Ascending aorta (tissue), 2 donors: ENCODE measurements at places on chromosomes 7 and 10.

DNA sequence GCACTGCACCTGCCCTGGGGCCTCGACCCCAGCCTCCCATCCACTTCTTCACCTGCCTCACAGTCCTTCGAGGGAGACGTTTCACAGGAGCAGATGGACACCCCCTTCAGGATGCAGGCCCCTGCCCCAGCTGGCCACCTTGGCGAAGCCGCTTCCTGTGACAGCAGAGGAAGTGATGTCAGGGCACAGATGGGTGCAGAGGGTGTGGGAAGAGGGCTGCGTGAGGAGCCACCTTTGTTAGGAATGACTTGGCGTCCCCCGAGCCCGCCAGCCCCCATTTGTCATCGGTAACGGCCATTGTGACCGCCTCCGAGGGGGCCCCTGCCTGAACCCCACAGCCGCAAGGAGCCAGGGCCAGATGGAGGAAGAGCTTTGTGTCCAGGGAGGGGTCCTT lies 47.4 kb upstream of the SLC29A3 start:
- no peak for DNase-seq

DNA sequence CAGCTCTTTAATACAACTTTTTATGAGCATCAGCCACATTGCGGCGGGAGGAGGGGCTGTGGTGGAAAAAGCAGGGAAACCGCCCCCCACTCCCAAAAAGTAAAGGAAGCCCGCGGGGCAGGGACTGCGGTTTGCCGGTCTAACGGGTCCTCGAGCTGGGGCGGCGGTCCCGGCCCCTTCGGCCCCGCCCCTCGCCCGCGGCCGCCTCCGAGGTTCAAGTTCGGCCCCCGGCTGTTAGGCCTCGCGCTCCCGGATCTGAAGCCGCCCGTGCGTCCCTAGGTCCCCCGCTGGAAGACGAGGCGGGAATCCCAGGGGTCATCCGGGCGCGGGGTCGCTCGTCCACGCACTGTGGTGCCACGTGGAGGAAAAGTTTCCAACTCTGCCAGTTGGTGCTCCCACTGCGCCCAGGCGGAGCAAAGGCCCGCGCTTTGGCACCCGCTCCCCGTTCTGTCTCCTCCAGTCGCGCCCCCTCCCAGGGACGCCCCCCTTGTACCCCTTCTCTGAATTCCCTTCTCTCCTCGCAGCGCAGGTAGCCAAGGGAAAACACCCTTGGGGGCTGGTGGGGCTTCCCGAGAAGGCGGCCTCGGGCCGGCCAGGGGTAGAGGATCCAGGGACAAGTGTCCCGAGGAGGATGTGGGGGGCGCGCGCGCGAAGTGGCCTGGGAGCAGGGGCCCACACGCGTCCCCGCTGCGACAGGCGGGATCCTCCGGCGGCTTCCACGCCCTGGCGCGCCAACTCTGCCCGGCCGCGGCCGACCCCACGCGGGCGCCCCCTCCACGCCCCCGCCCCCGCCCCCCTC lies 798 bp upstream of the AUTS2 start:
- DNase-seq: peak; percentile 75

- no peak for DNase-seq
These were observed 40.3 kb downstream of the TNPO3 start for GRCh38 chr7:129014501-129015101.

DNA sequence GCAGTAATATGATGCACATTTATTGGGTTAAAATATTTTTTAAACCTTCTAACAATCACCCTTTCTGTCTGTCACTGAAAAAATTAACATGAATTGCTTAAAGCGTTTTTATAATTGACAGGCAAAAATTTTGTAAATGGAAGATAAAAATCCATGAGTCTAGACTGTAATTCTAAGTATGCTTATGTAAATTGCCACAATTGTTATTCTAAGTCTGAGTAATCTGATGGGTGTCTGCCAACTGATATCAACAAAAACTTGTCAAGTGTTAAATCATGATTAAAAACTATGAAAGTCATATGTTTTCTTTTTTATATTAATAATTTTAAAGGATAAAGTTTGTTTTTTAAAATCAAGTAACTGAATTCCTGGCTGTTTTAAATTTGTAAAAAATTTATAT lies 208.2 kb downstream of the CDK14 start:
- no peak for DNase-seq

DNA sequence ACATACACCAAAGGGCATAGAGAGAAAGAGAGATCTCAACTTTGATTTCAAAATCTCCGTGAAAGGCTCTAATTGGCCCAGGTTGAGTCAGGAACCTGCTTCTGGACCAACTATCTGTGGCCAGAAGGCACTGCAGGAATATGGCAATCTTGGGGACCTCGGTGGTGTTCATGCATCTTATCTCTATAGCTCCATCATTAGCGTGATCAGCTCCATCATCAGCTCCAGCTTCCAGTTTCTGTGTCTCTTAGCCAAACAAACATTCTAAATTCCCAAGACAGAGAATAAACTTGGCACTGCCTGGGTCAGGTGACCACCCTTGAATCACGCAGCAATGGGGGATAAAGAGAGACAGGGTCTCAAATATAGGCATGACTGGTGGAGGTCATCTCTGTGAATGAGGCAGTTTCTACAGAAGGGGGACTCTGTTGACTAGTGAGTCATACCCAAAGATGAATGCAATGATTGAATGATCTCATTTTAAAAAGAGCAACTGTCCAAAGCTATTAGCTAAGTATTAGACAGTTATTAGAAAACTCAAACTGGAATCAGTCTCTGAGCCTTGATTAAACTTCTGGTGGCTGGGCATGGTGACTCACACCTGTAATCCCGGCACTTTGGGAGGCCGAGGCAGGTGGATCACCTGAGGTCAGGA lies 5.4 kb upstream of the NRF1 start:
- no peak for DNase-seq

GRCh38 chr7:44111761-44112160 lies 7.6 kb downstream of the AEBP1 start:
- DNase-seq: no peak

GRCh38 chr10:13852872-13853271 lies 266.1 kb downstream of the PRPF18 start:
- DNase-seq: peak; percentile 70

- no peak for DNase-seq
These were observed 62.2 kb downstream of the VIM start for GRCh38 chr10:17290226-17290625.

GRCh38 chr7:100880645-100881044 lies 5.7 kb downstream of the SRRT start:
- DNase-seq: no peak

DNA sequence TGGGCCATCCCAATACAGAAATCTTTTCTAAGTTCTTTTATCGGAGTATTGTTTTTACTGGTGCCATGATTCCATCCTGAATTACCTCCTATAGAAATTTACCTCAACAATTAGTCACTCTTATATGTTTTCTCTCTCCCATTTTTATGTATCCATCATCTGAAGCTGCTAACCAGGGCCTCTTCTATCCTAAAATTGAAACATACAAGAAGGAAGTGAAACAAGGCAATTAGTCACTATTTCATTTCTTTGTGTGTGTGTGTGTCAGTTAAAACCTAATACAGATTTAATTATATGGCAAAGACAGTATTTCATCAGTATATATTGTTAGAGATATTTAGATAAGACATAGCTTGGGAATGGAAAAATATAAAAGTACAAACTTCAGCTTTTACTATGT lies 148.4 kb upstream of the AHR start:
- DNase-seq: no peak

GRCh38 chr10:125092564-125093031 lies 67.8 kb downstream of the CTBP2 start:
- DNase-seq: no peak

GRCh38 chr7:34739651-34740300 lies 81.8 kb downstream of the NPSR1 start:
- no peak for DNase-seq

- DNase-seq: no peak
These were observed 144.3 kb downstream of the TCERG1L start for GRCh38 chr10:131167036-131167860.

DNA sequence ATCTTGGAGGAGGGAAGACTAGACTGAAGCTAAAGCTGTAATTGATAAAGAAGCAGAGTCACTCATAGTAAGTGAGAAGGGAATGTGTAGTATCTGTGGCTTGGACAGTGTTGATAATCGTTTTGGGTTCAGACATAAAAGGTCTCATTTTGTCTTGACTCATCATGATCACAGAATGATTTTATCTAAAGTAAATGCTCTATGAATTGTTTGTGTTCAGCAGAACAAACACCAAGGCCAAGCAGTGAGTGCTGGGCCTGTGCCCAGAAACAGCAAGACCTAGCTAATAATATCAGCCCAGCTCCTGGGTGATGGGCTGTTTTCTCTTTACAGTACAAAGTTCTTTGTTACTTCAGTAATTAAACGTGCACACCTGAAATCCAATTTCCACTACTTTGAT lies 26.7 kb upstream of the CD36 start:
- no peak for DNase-seq

DNA sequence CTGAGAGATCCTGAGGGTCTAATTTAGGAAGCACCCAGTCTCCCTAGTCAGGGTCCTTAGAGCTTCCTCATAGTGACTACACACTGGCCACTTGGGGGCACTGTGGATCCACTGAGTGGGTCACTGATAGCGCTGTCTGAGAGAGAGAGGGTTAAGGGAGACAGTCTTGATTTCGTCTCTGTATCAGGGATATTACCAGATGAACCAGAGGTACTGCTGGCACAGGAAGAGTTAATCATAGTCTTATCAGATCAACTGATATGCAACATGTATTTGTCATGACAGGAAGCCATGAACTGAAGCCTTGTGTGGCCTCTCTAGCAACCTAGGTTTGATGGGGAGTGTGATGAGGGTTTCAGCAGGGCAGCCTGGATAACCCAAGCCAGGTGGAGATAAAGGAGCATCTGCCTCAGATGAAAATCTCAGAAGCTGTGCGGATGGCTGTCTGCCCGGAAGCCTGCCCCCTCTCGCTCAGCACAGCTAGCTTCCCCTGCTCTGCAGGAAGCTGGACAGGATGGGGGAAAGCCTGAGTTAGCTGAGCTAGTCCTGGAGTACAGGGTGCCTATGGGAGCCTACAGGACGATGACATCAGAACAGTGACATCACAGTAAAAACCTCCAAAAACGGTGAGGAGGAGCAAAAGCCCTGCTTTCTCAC lies 214.0 kb upstream of the PRSS1 start:
- DNase-seq: no peak

GRCh38 chr7:27071622-27072390 lies 24.0 kb downstream of the HOXA1 start:
- no peak for DNase-seq

DNA sequence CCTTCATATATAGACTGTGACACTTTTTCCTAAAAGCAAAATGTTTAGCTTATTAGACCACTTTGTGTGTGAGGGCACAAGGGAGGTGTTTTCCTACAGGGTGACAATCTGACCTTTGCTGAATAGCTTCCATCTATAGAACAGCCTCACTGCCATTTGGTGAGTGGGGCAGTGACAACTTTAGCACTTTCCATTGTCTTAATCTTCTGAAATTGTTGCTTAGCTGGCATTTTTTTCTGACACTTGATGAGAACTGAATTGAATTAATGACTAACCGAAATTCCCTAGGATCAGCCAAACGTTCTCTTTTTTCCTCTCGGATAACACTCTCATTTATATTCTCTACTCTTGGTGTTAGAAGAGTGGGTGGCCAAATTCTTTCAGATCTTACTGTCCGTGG lies 30.2 kb downstream of the KDM7A start:
- DNase-seq: no peak

GRCh38 chr7:149414745-149415390 lies 46.0 kb downstream of the ZNF777 start:
- peak; percentile 15 for DNase-seq

DNA sequence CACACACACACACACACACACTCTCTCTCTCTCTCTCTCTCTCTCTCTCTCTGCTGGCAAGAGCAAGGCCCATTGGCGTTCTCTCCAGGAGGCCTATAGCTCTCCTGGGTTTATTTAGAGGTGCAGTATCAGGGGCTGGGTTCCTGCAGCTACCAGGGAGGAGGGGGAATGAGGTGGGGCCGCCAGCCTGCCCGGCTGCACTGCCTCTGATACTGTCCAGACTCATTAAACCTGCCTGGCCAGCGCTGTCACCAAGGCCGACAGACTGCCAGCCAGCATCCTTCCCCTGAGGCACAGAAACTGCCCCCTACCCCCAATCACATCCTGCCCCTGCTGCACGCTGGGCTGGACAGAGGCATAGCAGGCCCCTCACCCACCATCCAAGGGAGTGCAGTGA lies 4.3 kb downstream of the PRRT4 start:
- DNase-seq: no peak

- no peak for DNase-seq
These were observed 240.8 kb upstream of the SLC26A5 start for GRCh38 chr7:103686763-103687162.

- DNase-seq: no peak
These were observed 175.3 kb upstream of the TMEM229A start for GRCh38 chr7:124208173-124208572.

DNA sequence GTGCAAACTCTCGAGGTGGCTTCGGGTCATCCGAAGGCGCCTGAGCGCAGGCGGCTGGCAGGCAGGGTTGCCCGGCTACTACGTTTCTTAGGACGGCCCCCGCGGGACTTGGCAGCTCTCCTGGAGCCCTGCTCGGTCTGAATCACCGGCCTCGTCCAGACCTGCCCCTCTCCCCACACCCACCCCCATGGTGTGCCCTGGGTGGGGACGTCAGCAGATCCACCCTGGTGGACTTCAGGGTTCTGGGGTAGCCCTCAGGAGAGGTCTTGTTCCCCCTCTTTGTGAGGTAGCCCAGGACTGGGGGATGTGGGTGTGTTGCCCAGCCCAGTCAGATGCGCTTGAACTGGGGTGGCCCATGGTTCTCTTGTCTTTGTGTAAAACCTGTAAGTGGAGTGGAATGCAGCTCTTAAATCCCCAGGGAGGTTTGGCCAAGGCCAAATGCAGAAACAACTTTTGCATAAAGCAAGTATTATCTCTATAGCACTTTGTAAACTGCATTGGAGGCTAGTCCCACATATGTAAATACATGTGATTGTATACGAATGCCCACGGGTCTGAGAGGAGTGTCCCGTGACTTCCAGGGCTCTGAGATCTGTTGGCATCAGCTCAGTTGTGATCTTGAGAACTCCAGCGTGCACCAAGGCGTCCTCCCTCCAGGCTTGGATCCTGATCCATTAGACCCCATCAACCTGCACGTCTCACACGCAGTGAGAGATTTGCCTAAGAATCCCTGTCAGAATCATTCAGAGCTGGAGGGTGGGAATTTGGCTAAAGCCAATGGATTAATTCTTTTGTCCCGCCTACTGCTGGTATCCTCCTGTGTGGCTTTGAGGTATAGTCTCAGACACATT lies 1.8 kb downstream of the PFKFB3 start:
- DNase-seq: peak; percentile 90

- DNase-seq: no peak
These were observed 12.0 kb upstream of the NRCAM start for GRCh38 chr7:108468246-108468645.

- no peak for DNase-seq
These were observed 229.6 kb downstream of the GALNT17 start for GRCh38 chr7:71361451-71362032.

- DNase-seq: no peak
These were observed 180.0 kb downstream of the FGFR2 start for GRCh38 chr10:121418126-121418777.

- no peak for DNase-seq
These were observed 48.6 kb downstream of the CUL1 start for GRCh38 chr7:148747274-148747673.

GRCh38 chr10:44853796-44854195 lies 57.3 kb upstream of the TMEM72 start:
- DNase-seq: no peak
